ENCODE measurements at places on chromosomes 5 and 9.
A peak's percentile ranks its signal among the peaks of the same experiment; 100 is the strongest.

DNA sequence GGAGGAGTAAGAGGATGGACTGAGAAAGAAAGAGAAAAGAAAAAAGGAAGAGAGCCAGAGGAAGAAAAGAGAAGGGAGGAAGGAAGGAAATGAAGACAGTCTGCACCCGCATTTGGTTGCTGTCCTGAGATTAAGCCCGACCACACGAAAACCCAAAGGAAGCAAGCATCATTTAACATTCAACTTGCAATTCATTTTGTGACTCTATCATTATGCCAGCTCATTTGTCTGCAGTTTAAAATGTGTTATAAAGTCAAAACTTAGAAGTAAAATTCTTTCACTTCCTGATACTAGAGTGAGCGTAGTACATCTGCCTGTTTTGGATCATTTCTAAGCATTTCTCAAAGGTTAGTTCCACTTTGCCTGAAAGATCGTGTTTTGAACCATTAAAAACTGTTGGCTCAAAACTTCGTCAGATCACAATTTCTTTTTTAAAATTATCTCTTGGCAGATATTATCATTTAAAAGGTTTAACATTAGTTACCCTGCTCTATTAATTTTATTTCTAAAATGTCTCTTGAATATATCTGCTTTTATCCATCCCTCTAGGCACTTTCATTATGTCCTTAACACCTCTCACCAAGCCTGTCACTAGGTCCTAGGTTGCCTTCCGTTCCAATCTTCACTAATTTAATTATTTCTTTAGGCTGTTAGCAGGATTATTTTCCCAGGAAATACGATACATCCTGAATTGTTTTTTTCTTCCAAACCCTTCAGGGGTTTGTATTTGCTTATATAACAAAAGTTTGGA is 240.9 kb downstream of the TLE4 start:
- no peak for DNase-seq

DNA sequence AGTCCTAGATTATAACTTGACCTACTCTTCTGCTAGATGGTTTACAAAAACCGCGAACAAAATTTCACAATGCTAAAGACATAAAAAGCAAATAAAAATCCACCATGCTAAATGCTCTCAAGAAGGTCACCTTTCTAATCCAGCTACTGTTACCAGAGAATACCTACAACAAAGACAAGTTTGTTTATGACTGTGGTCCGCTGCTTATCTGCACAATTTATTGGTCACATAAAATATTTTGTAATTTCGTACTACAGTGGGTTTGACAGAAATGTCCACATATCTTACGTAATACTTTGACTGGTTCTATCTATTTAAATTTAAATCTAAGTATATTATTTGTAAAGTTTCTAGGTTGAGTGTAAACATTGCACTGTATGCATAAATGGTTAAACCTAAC is 257.6 kb upstream of the ZNF608 start:
- no peak for DNase-seq

- no peak for DNase-seq
Observed at GRCh38 chr9:115262477-115262876, 144.5 kb upstream of the TNC start.

- no peak for DNase-seq
Observed at GRCh38 chr5:126884269-126884819, 107.4 kb downstream of the LMNB1 start.

GRCh38 chr9:117178596-117179375 is 236.1 kb downstream of the ASTN2 start:
- no peak for DNase-seq

- DNase-seq, result no peak
Observed at GRCh38 chr5:140408750-140409241, 7.2 kb downstream of the ANKHD1 start.

- DNase-seq, result no peak
Observed at GRCh38 chr5:126054577-126055347, 368.4 kb upstream of the GRAMD2B start.

GRCh38 chr5:96173366-96173765 is 211.7 kb upstream of the ELL2 start:
- DNase-seq, result no peak

- DNase-seq, result no peak
Observed at GRCh38 chr5:144369006-144369405, 198.3 kb downstream of the KCTD16 start.

GRCh38 chr5:125673359-125673950 is 749.8 kb upstream of the GRAMD2B start:
- DNase-seq, result no peak

DNA sequence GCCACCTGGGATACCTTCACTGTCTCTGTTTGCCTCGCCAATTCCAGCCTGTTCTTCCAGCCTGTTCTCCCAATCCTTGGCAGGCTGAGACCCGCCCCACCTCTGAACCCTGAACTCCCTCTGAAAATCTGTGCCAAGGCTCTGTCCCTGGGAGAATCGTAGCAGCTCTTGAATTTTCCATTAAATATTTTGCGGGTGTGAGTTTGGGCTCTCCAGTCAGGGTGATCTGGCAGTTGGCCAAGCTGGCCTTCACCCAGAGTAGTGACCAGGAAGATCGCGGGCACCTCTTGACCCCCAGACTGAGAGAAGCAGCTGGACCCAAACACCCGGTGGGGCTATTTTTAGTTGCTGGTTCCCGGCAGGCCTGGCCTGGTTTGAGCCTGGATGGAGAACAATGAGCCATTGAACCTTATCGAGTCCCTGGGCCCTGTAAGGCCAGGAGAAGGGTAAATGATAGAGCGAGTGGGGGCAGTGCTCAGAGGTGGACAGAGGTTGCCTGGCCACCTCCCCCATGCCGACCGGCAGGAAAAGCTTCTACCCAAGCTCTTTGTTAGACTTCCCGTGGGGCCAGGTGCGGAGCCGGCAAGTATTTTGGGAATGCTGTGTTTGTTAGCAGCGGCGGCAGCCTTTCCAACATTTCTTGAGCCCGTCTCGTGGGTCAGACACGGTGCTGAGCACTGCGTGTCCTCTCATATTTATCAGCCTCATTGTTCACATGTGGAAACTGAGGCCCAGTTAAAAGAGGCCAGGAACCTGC is 146.2 kb downstream of the RGS3 start:
- no peak for DNase-seq

GRCh38 chr5:54595721-54596120 is 78.2 kb downstream of the SNX18 start:
- DNase-seq, result no peak

GRCh38 chr5:4480528-4481349 is 659.4 kb upstream of the ADAMTS16 start:
- no peak for DNase-seq

- DNase-seq, result no peak
Observed at GRCh38 chr9:131436865-131437271, 43.0 kb downstream of the PRRC2B start.

- peak; percentile 90 for DNase-seq
Observed at GRCh38 chr5:150140830-150141229, 14.8 kb downstream of the PDGFRB start.

DNA sequence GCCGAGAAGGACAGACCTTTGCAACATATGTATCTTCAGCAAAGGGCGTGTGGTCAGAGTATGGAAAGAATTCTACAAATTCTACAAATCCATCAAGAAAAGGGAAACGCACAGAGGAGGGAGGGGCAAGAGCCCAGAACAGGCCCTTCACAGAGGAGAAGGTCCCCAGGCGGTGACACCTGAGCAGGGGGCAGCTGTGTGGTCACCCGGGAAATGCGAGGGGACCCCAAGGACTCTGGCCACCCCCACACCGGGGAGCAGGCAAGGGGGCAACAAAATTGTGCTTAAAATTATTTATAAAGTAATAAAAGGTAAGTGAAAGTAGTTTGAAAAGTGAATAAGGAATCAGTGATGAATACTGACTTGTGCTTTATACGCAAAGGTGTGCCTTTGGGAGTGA is 17.6 kb downstream of the NACC2 start:
- no peak for DNase-seq

DNA sequence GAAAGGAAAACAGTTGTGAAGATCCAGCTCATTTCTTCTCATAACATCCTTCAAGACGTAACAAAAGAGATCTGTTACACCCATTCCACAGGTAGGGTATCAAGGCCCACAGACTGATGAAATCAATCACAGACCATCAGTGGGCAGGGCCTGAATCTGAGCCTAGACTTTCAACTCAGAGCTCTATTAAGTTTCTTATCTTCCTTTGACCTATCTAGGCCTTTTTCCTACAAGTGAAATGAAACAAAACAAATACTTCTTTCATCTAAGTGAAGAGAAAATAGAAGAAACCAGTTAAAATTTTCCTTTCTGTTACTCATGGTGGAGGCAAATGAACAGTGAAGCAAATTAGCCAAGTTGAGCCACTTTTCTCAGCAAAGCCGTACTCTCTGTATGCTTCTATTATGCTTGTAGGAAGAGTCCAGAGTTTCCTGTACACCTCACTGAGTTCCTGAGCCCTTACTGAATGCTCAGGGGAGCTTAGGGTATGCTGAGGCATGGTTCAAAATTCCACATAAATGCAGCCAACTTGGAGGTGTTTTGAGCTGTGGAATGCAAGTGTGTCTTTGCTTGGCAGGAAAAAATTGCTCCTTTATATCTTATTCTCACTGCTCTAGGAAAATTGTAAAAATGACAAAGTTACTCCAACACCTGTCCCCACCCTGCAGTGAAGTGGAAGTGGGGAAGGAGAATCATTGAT is 91.9 kb downstream of the FEM1C start:
- DNase-seq, result no peak

DNA sequence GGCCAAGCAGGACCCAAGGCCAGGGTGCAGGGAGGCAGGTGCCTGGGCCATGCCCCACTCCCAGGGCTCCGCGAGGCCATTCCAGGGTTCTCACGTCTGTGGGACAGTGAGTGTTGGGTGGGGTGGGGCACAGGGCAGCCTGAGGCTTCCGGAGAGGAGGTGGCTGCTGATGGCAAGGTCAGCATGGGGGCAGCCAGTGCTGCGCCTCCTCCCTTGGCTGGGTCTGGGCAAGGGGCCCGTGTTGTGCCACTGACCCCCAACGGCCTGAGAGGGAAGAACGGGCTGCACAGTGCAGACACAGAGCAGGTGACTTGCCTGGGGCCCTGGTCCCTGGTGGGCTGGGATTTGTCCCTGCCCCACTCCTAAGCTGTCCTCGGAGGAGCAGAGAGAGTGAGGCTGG is 82.1 kb downstream of the RXRA start:
- DNase-seq, result no peak

- no peak for DNase-seq
Observed at GRCh38 chr5:175829813-175830585, 41.4 kb upstream of the CPLX2 start.

- no peak for DNase-seq
Observed at GRCh38 chr5:144267961-144268513, 97.4 kb downstream of the KCTD16 start.

GRCh38 chr9:6739218-6739617 is 18.6 kb upstream of the KDM4C start:
- DNase-seq, result no peak

GRCh38 chr5:154345255-154345952 is 100.4 kb upstream of the SAP30L start:
- no peak for DNase-seq

GRCh38 chr5:160508780-160509361 is 87.2 kb downstream of the PTTG1 start:
- peak; percentile 39 for DNase-seq

DNA sequence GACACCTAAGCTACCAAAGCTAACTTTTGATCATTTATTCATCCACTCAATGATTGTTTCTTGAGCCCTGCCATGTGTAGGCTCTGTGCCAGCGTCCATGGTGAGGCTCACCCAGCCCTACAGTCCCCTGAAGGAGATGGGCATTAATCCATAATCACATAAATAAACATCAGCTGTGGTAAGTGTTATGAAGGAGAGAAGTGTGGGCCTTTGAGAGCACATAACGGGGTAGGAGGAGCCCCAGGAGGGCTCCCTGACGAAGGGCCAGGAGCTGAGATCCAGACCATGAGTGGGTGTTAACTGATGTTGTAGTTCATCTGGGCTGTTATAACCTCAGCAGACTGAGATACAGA is 53.9 kb upstream of the AFAP1L1 start:
- no peak for DNase-seq

GRCh38 chr5:145294331-145294730 is 540.8 kb downstream of the PRELID2 start:
- DNase-seq, result no peak

GRCh38 chr5:148739524-148739923 is 85.2 kb upstream of the HTR4 start:
- DNase-seq, result peak; percentile 88
